ENCODE measurements at places on chromosomes 2 and 18.

DNA sequence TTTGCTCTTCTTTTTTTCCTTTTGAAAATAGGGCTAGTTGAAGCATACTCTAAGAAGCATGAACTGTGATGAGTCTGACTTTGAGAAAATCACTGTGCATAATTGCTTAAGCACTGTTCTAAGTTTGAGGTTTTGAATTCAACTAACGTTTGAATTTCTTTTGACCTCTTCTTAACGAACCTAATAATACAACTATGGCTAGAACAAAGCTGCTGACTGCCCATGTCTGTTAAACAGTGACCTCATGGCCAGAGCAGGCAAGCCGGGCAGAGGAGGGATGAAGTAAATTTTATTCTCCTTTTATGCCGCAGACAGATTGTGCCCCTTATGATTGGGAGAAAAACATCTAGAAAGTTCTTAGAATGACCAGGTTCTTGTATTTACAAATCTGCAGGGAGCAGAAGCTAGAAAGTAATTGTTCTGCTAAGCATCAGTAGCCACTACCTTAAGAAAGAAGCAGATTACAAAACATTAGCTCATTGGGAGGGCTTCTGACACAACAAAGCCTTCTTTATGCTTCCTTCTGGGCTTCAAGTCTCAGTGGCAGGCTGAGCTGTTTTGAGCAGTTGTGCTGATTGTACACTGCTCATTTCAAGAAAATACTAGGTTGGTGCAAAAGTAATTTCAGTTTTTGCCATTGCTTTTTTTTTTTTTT, 97.8 kb upstream of the RASGRP3 start:
- ATAC-seq, result peak; percentile 39

GRCh38 chr2:168920504-168921157, 19.5 kb downstream of the G6PC2 start:
- no peak for ATAC-seq

GRCh38 chr18:69838620-69839411, 108.9 kb downstream of the CD226 start:
- ATAC-seq, result peak; percentile 22

- no peak for ATAC-seq
Measured at GRCh38 chr2:24832521-24832920, 39.3 kb downstream of the CENPO start.

- ATAC-seq, result no peak
Measured at GRCh38 chr2:58475756-58476155, 234.6 kb upstream of the FANCL start.

DNA sequence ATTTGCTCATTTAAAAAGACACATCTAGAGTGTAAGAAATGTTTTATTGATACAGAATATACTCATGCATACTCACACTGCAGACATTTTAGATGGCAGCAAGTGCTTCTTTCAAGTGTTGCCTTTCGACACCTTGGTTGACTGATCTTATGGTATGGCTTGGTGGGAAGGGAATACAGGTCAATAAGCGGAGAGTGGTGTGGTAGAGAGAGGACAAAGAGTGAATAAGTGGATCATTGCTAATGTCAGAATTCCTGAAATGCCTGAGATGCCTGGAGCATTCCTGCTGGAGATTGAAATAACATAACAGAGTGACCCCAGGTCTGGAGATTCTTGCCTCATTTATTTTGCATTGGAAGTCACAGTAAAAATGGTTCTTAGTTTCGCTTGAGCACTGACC, 76.7 kb downstream of the RND3 start:
- peak; percentile 18 for ATAC-seq
